Lower leg skin (tissue), 4 donors: ENCODE measurements at places on chromosomes 4 and X. TPM values are rescaled to one million over a fixed set of nuclear protein-coding genes. Genes with fewer than 3 reads are reported as not detected.

Gene SPACA5
- total RNA-seq, result not detected

Gene TSPAN6
- 8.2 TPM for total RNA-seq

Gene WNK3
- total RNA-seq, result 0.49 TPM

Gene UGT2B15
- total RNA-seq, result not detected

Gene PNMA5
- not detected for total RNA-seq

Gene GAB1
- total RNA-seq, result 38.1 TPM

Gene HSPA4L
- total RNA-seq, result 15.8 TPM

Gene HERC5
- 2.6 TPM for total RNA-seq
